Stimulated activated CD8-positive, alpha-beta memory T cell treated with anti-CD3 and anti-CD28 coated beads, Interleukin-4, amount 100 ng/mL, for 1 hour (primary cell): ENCODE measurements at places on chromosomes 4 and X.

DNA sequence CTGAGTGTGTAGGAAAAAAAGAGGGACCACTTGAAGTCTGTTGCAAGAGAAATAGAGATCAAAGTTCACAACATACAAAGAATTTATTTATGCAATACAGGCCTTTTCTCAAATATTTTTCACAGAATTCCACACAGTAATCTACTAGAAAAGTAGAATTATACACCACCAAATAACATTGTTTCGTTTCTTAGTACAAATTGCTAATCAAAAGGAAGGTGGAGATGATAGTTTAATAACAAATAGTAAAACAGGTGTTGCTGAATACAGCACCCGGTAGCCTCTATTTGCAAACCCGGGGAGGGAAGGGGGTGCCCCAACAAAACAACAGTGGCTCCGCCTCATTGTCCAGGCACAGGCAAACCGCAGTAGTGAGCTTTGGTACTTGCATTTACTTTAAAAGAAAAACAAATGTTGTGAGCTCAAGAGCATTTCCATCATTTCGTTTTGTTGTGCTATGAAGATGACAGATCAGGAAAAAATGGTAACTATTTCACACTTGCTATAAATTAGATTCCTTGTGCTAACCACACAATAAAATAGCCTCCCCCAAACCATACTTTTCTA lies 186.4 kb downstream of the DCLK2 start:
- DNase-seq = no peak

GRCh38 chr4:152806501-152807125 lies 26.9 kb downstream of the ARFIP1 start:
- no peak for DNase-seq

GRCh38 chr4:144014808-144015207 lies 4.4 kb downstream of the GYPB start:
- no peak for DNase-seq

GRCh38 chr4:3426465-3427133 lies 15.2 kb upstream of the HGFAC start:
- DNase-seq = no peak

GRCh38 chr4:151489462-151490203 lies 80.7 kb downstream of the FHIP1A start:
- DNase-seq = no peak
